ENCODE measurements at places on chromosomes 7 and 10.

DNA sequence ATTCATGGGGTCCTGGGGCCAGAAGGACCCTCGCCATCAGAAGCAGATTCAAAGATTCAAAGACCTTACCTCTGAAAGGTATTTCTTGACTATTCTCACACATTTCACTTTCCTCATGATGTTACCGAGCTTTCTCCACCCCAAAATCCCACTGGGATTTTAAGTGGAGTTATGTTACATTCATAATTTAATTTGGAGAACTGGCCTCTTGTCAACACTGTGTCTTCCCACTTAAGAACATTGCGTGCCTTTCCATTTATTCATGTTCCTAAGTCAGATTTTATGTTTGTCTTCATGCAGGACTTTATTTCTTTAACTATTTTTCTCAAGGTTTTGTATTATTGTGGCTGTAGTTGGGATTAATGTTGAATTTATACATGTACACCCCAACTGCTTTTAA, 123.5 kb upstream of the BMPER start:
- no peak for DNase-seq

- no peak for DNase-seq
Observed at GRCh38 chr7:26127411-26127810, 24.6 kb upstream of the NFE2L3 start.

DNA sequence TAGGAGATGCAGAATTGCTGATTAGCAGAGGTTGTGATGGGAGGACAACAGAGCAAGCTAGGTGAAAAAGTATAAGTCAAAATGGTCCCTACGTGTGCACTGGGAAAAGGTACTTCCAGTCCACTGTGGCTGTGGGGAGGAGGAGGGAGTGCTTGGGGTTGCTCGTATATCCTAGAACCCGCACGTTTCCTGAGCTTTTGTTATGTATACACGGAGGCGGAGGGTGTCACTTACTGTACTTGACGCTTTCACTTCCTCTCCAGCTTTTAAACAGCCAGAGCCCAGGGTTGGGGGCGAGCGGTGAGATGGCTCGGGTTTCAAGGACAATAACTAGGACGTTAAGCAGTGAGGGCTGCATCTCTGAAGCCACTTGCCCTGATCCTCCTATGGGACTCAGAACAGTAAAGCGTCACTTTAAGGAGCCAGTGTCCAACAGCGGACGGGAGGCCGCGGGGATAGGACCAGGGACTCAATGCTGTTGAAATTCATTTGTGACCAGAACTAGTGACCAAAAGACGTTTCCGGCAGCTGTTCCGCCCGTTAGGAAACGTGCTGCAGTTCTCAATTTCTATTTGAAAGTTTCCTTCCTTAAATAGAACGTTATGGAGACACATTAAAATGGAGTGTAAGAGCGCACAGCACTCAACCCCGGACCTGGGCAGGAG, 985 bp upstream of the ETV1 start:
- DNase-seq = peak; percentile 60

DNA sequence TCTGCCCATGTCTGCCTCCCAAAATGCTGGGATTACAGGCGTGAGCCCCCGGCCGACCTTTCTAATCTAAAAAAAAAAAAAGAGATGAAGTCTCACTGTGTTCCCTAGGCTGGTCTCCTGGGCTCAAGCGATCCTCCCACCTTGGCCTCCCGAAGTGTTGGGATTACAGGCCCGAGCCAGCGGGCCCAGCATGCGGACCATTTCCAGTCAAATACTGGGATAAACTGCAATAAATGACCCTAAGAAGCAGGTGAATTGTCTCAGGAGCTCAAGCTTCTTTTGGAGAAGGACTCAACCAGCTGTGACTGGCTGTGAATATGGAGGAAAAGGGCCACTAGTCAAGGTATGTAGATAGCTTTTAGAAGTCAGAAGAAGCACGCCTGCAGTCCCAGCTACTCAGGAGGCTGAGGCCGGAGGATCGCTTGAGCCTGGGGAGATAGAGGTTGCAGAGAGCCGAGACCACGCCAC, 550 bp upstream of the CREM start:
- DNase-seq = no peak

DNA sequence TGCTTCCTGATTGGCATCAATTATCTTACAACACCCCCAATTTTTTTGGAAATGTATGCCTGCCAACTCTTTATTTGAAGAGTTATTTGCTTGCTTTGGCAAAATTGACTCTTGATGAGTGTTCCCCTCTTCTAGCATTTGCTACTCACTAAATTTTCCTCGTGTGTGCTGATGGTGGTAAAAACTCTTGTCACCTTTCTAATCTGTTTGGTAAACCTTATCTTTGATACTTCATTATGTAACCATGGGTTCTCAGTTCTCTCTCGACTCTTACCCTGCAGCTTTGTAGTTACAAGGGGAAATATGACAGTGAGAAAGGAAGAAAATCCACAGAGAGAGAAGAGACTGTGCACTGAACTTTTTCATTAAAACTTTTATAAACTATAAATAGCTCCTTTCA, 102.5 kb downstream of the CDK14 start:
- no peak for DNase-seq

GRCh38 chr10:29482591-29483431, 152.0 kb downstream of the SVIL start:
- peak; percentile 19 for DNase-seq

- DNase-seq = no peak
Observed at GRCh38 chr7:73739387-73739767, 775 bp upstream of the ABHD11 start.

- no peak for DNase-seq
Observed at GRCh38 chr10:110569122-110569521, 1.6 kb downstream of the SMC3 start.

- no peak for DNase-seq
Observed at GRCh38 chr7:157483515-157483914, 146.7 kb downstream of the DNAJB6 start.

DNA sequence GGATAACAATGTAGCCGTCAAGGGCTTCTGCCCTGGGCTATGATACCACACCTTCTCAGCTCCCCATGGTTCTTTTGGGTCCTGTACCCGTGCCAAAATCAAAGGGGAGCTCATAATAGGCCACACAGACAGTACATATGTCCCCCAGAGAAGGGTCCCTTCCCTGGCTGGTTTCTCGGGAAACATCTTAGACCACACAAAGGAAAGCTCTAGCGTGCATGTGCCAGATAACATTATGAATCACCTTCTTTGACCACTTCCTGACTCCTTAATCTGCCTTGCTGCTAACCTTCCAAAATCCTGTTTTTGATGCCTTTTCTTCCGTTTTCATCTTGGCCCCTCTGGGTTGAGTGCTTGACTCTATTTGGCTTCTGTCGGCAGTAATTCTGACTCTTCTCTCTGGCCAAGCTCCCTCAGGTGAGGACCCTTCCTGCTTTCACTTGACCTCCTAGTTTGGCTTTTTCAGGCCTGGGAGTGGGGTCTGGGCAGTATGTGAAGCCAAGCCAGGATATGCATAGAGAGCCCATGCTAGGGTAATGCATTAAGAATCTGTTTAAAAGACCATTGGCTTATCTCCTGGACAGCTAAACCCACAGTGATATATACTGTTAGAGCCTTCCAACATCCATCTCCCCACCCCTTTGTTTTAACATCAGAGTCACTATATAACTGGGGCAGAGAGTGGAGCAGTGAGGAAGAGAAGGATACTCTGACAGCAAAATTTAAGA, 84.8 kb downstream of the ANLN start:
- DNase-seq = no peak
